NCI-H526 treated with DMSO at 0.1 percent for 48 hours (cell line): ENCODE measurements at places on chromosomes 3 and 15.

GRCh38 chr3:129598000-129598381 is 8.5 kb downstream of the PLXND1 start:
- no peak for DNase-seq

GRCh38 chr3:112848196-112848595 is 1.5 kb upstream of the CD200R1L start:
- DNase-seq: no peak

GRCh38 chr3:105223815-105224214 is 142.9 kb upstream of the ALCAM start:
- no peak for DNase-seq

DNA sequence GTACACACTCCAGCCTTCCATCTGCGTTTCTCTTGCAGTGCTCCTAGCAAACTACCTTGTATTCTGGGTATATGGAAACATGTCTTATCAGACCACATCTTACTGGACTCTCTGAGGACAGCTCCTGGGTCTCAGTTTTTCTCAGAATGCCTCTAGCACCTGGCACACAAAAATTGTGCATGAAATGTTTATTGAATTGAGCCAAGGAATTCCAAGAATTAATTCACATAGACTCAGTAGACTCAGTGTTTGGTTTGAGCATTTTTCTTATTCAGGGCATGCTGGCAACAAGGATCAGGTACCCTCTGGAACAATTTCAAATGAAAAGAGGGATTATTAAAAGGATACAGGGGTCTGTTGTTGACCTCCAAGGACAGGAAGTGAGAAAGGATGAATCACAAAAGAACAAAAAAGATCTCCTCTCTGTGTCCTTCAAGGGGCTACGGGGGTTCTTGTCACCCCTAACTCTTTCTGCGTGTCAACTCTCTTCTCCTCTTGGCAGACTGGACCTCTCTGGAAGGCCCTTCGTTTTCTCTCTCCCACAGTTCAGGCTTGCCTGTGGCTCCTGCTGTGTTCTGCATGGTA is 270.0 kb upstream of the HES1 start:
- DNase-seq: no peak

DNA sequence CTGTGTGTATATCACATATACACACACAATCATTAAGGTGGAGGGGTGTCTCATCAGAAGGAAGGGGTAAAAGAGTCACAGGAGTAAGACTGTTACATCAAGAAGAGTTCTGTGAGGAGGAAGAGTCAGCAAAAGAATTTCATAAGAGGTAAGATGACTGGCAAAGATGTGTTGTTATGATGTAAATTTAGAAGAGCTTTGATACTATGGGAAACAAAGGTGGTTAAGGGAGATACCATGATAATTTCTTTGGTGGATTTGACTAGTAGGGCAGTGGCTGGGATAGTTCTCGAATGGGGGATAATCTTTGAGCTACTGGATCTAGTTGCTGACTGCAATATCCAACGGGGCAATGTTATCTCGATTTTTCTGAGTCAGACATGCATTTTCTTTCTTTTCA is 61.6 kb downstream of the STAG1 start:
- no peak for DNase-seq

DNA sequence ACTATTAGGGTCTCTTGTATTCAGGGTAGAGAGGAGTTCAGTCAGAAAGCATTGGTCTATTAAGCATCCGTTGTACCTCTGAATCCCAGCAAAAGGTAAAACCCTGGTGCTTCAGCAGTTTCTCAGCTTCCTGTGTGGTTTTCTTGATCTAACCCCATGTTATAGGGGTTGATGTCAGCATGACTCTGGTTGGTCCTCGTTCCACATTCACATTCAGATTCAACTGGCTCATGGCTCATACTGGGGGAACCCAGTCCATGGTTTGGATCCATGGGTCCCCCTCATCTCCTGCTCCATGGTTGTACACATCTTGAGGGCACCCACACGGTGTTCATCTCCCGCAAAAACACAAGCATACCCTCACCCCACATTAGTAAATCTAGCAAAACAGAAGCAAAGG is 47.7 kb upstream of the C2CD4B start:
- DNase-seq: no peak
